GM13977 (cell line): ENCODE measurements at places on chromosomes 3 and 15.

GRCh38 chr15:33243869-33244268, 49.4 kb upstream of the FMN1 start:
- no peak for DNase-seq

DNA sequence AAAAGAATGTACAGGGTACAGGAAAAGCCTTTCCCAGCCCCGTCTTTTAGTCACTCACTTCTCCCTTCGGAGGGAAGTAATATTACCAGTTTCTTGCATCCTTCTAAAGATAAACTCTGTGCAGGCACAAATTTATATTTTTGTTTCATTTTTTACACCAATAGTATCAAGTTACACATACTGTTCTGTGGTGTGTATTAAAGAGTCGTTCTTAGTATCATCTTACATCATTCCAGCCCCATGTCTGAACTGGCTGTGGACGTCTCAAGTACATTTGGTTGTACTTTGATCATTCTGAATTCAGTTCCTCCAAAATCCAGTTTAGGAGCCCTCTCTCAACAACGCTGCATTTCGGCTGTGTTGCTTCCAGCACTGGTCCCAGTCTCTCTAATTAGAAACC, 68.7 kb downstream of the LMLN start:
- DNase-seq: no peak

- DNase-seq: no peak
These were observed 121.6 kb downstream of the RBPMS2 start for GRCh38 chr15:64653757-64654156.

GRCh38 chr3:151568184-151568583, 107.3 kb upstream of the IGSF10 start:
- DNase-seq: no peak
